Midbrain (tissue), 1 donor: ENCODE measurements at places on chromosomes 2 and 18.

DNA sequence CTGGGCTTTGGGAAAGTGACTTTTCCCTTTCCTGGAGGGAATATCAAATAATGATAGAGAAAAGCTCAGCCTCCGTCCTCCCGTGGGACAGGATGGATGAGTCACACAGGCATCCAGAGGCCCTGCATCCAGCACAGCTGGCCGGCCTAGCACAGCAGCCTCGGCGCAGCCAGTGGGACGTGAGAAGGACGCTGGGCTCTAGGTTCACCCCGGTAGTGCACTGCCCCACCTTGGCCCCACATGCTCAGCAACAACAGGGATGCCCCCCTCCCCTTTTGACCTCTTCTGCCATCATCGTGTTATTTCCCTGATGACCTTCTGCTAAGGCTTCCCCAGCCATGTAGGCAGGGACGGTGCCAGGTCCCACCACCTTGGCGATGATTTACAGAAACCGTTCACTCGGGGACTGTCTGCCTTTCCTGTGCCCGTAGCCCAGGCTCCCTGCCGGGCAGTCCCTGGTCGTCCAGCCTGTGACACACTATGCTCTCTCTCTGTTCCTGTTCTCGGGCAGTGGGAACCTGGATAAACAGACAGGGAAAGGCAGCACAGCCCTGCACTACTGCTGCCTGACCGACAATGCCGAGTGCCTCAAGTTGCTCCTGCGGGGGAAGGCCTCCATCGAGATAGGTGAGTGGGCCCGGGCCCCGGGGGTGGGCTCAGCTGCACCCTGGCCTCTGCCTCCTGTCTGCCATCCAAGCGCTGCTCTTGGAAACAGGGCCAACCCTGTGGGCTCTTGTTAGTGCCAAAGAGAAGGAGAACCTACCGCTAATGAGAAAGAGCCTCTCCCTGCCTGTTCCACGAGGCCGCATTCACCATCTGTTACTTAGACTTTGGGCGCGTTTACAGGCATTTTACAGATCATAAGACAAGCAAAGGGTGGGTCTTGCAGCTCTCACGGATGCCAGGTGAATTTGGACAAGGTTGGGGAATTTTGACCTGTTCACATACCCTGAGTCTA, 44.6 kb downstream of the ITGB1BP1 start:
- no peak for DNase-seq

GRCh38 chr2:67564076-67564475, 166.9 kb downstream of the ETAA1 start:
- no peak for DNase-seq

DNA sequence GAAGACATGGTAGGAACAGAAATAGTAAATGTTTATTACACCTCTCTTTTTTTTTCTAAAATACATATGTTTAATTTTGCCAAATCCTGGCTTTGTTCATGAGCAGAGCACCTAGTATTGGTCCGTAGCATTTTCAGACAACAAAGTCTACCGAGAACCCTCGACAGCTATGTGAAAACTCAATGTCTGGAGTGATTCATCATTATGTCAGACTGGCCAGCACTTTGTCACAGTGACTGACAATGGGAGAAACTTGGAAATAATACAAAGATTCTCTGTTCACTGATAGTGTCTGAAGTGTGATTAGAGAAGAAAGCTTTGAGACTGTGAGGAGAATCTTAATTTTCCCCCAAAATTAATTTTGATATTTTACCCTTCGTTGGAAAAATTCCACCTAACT, 143.0 kb downstream of the HNMT start:
- DNase-seq, result no peak

DNA sequence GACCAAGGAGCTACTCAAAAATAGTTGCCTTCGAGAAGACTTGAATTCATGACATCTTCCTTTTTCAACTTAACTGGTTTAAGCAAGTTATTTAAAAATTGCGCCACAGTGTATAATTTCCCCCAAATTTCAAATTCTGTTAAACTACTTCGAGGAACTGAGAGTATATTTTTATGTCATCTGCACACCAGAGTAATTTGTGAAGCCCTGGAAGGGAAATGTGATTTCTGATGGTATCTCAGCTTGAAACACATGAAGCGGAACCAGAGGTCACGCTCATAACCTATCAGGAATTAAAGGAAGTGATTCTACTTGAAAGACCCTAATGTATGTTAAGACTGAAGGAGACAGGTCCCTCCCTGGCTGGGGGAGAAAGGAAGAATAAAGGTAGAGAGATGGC, 33.9 kb upstream of the DARS1 start:
- no peak for DNase-seq

DNA sequence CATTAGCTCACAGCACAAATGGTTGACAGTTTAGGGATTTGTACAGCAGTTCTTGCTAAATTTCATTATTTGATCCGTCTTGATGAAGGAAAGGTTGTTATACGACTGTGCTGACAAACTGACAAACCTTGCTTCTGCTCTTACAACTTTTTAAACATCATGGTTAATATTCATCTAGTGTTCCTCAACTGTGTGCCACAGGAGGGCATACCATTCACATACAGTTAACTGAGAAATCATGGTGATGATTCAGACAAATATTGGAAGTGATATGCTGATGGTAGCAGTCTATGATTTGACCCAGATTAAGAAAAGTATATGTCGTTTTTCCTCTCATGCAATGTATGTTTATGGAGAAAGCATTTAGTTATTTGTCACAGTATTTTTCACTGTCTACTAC, 129.8 kb upstream of the FSIP2 start:
- no peak for DNase-seq

DNA sequence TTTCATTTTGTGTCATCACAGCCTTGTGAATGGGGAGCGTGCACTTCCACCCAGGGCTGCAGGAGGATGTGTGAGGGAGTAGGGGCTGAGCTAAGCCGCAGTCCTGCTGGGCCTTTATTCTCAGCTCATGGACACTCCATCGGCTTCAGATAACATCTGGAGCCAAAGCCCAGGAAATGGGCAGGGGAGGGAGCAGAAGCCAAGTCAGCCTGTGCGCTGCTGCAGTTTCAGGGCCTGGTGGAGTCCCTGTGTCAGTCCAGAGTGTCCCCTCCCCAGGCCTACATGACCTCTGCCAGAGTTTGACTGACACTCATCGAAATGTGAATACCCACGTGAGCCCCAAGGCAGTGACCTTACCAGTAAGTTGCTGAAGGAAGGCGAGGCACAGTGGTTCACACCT, 242.2 kb downstream of the LOXHD1 start:
- no peak for DNase-seq

GRCh38 chr2:219976871-219977270, 349.4 kb downstream of the SLC4A3 start:
- DNase-seq, result no peak
